NCI-H2081 treated with DMSO at 0.1 percent for 48 hours (cell line): ENCODE measurements at places on chromosomes 7 and 10.

DNA sequence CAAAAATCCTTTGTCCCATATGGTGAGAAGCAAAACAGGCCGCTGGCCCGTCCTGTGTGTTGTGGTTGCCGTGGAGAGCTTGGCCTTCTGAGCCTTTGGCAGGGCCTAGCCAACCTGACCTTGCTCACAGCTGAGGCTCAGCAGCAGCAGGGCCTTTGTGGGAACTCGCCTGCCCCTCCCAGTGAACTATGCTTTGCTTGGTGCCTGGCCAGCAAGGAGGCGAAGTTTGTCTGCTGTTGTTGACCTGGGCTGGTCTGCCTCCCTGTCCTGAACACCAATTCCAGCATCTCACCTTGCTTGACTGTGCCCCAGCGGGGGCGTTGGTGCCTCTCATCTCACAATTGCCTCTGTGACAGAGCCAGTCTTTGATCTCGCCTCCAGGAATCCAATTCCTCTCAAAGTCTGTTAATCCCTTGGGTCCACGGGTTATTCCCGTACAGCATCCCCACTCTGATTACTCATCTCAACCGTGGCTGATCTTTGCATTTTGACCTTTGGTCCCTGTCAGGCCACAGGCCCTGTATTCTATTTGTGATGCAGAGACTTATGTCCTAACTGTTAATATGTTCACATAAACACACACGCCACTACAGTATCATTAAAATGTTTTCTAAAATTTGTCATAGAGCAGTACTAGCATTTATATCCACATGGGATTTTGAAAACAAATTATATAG lies 22.6 kb downstream of the EPDR1 start:
- DNase-seq: no peak

DNA sequence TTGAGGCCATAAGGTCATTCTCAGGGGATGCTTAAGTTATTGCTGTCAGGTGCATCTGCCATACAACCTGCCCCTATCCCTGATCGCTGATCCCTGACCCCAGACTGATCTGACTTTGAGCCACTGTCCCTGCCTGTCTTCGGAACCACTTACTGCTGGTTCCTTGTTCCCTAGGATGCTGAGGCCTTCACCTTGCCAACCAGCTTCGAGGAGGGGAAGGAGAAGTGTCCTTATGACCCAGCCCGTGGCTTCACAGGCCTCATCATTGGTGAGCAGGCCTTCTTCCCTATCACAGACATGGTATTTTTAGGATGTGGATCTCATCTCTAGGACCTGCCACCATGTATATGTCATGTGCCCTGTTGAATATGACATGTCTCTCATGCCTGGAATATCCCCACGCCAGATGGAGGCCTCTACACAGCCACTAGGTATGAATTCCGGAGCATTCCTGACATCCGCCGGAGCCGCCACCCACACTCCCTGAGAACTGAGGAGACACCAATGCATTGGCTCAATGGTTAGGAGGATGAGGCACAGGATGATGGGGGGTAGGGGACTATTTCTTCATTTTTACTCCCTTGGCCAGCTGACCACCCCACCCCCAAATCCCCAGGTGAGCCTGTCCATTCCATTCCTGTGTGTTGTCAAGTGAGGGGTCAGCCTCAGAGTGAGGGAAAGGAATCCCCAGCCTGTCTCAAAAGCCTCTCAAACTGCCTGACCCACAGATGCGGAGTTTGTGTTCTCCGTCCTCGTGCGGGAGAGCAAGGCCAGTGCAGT lies 9.0 kb downstream of the MRPL43 start:
- DNase-seq: no peak

DNA sequence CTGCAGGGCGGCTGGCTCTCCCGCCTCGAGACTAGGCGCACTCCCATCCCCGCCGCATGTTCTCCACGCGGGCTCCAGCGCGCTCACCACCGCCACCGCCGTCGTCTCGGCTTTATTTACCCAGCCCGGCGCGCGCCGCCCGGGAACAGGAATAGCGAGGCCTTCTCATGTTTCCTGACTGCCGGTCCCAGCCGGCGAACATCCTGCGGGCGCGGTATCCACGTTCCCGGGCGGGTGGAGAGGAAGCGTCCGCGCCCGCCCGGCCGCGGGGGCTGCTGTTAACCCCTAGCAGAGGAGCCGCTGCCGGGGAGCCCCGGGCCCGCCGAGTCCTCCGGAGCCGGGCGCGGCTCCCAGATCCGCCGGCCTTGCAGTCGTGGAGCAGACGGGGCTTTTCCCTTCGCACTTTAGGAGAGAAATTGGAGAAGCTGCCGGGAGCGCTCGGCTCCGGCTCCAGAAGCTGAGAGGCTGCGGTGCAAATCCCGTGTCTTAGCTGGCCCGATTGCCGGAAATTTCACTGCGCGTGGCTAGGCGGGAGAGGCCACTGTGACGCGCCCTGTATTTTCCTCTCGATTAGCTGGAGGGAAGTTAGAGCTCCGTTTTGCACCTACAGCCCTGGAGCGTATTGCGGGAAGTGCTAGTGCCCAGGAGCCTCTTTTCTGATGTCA lies at the start of gene MKX:
TSS of gene MKX (minus strand) at position 88 of the 665 bp plus-strand sequence. CDS start 2,404 bp downstream, outside the sequence.
- no peak for DNase-seq

DNA sequence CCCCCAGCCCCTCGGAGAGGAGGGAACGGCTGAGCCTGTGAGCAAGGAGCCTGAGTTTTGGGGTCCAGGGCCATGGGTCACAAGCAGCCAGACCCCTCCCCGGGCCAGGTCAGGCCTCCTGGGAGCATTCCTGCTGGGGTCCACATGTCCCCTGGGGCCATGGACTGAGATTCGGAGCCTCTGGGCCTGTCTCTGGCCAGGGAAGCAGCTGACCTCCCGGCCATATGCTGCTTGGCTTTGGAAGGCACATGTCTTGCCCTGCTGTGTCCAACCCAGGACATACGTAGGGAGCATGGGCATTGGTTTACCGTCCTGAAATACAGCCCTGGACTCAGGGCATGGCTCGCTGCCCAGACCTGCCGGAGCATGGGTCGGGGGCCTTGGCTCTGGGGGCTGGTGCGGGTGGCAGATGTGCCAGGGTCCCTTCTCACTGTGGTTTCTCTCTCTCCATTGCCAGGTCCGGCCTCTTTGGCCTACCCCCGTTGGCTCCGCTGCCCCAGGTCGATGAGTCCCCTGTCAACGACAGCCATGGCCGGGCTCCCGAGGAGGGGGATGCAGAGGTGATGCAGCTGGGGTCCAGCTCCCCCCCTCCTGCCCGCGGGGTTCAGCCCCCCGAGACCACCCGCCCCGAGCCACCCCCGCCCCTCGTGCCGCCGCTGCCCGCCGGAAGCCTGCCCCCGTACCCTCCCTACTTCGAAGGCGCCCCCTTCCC lies 7.3 kb downstream of the PWWP2B start:
- no peak for DNase-seq

DNA sequence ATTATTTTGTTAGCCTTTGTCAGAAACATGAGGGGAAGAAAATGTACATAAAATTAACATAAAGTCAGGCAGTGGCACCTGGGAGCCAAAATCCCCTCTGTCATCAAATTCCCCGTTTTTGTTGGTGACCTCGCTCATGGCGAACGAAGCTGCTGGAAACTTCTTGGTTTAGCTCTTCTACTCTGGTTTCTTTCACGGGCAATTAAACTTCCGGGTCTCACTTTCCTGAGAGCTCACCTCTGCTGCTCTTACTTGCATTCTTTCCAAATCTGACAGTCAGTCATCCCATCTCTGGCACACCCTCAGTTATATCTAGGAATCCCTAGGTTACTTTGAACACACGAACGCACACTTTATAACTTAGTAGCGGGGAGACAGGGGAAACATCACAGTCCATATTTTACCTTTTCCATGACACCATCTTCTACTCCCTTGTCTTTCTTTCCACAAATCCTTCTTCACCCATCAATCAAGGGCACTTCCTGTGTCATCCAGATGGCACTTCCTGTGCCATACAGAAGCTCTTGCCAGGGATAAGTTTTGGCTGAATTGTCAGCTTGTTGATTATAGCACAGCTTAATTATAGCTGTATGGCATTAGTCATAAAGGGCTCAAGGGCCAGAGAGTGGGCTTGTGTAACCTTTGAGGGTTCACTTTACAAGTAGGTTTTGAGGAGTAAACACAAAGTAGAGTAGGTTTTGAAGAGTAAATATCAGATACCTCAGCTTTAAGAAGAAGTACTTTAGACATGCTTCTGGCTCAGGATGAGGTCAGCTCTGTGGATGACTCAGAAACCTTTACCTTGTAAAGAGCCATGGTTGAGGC lies 105.1 kb downstream of the GATA3 start:
- no peak for DNase-seq

DNA sequence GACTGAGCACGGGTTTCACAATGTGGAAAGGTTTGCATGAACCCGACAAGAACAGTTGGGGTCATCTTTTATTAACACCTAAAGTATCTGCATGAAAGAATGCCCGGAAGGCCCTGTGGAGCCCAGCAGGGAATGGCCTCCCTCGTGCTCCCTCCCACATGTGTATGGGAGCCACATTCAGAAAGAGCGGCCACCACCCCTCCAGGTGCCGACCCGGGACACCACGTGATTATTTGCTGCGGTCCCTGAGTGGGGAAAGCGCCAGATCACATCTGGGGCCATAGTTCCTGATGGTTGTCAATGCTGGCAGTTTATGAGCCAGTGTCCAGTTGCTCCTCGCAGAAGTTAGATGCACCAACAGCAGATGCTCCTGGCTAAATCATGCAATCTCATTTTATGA lies 571.4 kb downstream of the TCERG1L start:
- DNase-seq: no peak

- no peak for DNase-seq
Measured at GRCh38 chr10:51574248-51575048, 124.9 kb downstream of the CSTF2T start.
